ENCODE measurements at places on chromosomes 16 and 17.

- DNase-seq, result peak; percentile 57
These were observed 29.4 kb upstream of the BAHCC1 start for GRCh38 chr17:81365601-81366585.

GRCh38 chr17:31413874-31414549 lies 22.5 kb downstream of the RAB11FIP4 start:
- DNase-seq, result no peak

DNA sequence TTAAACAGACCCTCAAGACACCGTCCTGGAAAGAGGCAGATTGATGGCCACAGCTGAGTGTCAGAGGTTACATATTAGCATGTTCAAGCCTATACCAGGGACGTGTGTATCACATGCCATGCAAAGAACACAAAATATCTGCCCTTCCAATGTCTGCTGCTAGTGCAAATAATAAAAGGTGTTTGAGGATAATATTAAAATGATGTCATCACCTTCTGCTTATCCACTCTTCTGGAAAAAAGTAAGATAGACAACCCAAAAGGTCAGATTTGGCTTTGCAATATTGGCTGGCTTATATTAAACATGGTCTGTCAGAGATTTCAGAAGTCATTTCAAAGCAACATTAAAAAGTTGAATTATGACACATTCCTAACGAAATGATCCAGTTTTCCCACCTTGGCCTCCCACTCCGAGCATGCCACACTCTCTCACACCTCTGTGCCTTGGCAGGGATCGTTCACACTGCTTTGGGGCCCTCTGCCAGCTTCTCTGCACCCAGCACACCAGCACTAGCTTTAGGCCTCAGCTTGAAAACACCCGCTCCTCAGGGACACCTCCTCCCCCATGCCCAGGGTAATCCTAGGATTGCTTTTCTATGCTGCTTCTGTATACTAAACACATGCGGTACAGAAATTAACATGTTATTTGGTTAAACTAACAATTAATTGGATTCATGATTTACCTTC lies 248.2 kb downstream of the NTN1 start:
- DNase-seq, result no peak

DNA sequence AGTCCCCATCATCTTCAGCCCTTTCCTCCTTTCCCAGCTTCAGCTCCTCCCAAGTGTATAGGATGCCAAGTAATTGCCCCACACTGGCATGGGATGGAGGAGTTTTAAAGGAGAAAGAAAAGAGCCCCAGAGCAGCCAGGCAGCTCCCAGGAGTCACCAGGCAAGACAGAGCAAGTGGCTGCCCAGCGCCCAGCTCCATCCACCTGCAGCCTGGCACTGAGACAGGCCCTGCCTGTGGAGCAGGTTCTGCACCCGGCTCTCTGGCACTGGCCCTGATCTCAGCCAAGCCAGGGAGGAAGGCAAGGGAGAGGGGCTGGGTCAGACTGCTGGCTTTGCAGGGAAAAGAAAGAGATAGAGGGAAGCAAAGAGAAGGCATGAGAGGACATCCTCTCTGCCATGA lies 21.7 kb downstream of the FOXN1 start:
- DNase-seq, result no peak

- no peak for DNase-seq
These were observed 31.8 kb upstream of the PRM1 start for GRCh38 chr16:11312718-11313492.

DNA sequence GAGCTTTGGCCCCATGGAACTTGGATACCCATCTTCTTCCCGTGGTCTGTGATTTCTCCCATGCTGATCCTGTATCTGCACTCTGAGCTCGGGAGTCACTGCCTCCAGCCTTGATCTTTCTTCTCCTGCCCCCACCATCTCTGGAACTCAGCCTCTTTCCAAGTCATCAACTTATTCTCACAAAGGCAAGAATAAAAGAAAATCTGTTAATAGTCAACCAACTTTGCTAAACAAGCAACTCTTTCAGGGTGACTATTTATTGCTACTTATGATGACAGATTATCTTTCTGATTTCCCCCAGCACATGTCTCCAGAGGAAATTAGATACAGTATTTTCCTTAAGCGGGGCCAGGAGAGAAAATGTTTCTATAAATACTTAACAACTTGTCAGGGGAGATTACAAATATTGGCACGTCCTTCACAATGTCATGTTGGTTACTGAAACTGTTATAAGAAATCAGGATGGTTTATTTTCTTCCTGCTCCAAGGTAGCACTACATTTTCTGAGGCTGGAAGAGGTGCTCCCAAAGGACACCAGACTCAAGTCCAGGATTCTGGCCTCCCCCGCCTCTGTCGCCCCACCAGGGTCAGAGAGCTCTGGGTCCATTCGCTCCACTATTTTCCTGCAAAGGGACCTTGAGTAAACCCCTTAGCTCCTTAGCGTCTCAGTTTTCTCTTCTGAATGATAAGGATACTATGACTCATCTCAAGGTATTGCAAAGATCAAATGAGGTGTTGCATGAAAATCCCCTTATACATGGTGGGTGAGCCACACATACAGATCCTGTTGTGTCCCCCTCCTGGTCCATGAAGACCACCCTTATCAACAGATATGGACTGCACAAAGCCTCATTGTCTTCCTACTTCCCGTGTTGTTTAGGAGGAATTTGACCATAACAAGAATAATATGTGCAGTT lies 205.2 kb upstream of the WSCD1 start:
- no peak for DNase-seq

DNA sequence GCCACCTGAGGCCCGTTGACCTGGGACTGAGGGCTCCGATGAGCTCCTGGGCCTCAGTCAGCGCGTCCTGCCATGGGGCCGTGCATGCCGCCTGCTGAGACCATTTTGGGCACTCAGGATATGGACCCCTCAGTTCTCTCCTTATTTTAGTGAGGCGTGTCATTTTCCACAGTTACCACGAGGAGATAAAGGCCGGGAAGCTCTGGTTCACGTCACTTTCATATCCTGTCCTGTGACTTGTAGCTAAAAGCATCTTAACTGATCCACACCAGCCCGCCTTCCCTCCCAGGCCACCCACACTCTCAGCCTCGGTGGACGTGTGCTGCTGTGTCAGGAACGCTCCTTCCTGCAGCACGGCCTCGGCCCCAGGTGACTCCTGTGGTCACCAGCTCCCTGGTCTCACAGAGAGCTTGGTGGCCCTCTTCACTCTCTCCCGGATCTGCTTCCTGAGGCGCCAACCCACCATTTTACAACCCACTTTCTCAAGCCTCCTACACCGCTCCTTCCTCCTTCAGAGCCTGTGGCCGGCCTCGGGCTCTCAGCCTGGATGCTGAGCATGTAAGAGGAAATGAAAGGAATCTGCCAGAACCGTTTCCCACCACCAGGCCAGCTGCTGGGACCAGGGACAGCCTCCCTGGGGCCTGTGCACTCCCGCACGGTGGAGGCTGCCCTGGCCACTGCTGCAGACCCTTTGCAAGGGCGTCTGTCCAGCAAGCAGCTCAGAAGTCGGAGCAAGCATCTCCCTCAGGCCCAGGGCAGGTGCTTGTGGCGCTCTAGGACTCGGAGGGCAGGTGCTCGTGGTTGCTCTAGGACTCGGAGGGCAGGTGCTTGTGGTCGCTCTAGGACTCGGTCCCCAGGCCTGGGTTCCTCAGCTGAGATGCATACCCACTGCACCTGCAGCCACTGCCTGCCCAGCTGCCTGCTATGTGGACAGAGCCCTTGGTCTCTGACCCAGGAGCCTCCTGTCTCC lies 23.9 kb upstream of the FASN start:
- DNase-seq, result no peak

DNA sequence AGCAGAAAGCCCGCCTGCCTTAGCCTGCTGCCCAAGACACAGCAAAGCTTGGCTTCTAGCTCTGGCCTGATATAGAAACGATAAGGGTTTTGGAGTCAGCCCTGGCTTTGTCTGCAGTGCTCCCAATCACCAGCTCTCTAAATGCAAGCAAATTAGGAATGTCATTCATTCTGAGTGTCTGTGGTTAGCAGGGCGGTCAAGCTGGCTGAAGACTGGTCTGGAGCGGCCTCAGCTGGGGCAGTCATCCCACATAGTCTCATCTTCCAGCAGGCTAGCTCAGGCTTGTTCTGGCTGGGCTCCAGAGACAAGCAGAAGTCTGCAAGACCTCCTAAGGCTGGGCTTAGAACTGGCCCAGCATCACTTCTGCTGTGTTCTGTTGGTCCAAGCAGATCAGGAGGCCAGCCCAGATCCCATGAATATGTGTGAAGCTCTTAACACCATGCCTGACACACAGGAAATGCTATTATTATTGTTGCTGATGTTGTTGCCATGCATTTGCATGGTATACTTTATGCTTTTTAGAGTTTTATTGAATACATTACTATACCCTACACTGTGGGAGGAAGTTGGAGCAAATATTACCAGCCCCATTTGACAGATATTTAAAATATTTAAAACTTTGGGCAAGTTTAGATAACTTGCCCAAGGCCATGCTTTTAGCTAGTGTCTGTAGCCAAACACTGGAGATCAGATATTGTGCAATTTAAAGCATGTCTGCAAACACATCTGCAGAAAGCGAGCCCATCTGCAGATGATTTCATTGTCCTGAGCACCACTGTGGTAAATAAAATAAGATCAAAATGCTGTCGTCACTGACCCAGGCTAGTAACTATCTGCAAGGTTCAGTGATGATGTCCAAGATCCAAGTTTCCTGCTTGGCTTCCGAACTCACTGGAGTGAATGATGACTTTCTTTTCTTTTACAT lies 24.8 kb downstream of the TMC7 start:
- no peak for DNase-seq

GRCh38 chr16:56372013-56372634 lies 53.2 kb downstream of the AMFR start:
- DNase-seq, result no peak

DNA sequence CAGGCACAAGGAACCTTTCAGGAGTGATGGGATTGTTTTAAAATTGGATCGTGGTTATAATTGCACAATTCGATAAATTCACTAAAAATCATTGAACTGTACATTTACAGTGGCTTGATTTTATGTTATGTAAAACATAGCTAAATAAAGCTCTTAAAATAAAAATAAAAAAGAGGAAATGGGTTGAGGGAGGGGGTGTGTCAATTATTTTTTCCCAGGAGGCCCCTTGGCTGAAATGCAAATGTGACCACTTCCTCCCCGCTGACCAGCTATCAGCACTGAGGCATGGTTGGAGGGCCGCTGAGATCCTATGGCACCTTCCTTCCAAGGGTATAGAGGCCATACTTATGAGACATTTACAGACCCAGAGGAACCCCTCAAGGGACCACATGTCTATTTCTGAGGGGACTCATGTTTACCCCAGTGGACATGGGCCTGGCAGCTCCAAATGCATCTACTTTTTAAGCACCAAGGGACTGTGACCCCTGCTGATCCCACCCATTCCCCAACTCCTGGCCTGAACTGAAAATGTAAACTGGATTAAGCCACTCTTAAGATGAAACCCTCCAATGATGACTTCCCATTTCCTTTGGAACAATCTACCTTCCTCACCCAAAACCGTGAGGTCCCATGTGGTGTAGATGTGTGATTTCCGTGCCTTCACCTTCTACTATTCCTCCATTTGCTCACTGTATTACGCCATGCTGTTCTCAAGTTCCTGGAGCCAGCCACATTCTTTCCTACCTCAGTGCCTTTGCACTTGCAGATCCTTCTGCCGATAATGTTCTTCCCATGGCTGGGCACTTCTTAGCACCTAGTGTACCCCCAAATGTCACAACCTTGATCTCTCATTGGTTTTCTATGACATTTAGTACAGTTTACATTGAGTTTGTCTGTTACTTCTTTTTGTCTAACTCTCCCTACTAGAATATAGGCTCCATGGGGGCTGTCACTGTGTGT lies 2.8 kb upstream of the IL21R start:
- DNase-seq, result peak; percentile 23

GRCh38 chr16:4264546-4264945 lies 8.3 kb downstream of the TFAP4 start:
- no peak for DNase-seq

GRCh38 chr16:63066552-63066951 lies 1030.3 kb upstream of the CDH8 start:
- no peak for DNase-seq

Measured in AML-193 (cell line).